ENCODE measurements at places on chromosomes 5 and 9.

GRCh38 chr5:1719860-1720259, 79.8 kb downstream of the MRPL36 start:
- H3K27ac ChIP-seq = no peak overlapping the region
- H3K36me3 ChIP-seq = no peaks in the 10 kb centered on the region
- H3K27me3 ChIP-seq = peaks cover 15% of the 10 kb centered on the region
- H3K4me1 ChIP-seq = no peaks in the 10 kb centered on the region
- no peak overlapping the region for H3K4me3 ChIP-seq
- DNase-seq = no peak

GRCh38 chr5:168796593-168797580, 217.7 kb upstream of the PANK3 start:
- H3K27ac ChIP-seq = no peak overlapping the region
- DNase-seq = no peak
- H3K27me3 ChIP-seq = peaks cover 33% of the 10 kb centered on the region

- peak overlapping the region; percentile 92 for H3K27ac ChIP-seq
- no peak for DNase-seq
- peaks cover 13% of the 10 kb centered on the region for H3K4me1 ChIP-seq
- no peaks in the 10 kb centered on the region for H3K27me3 ChIP-seq
- no peaks in the 10 kb centered on the region for H3K36me3 ChIP-seq
- H3K4me3 ChIP-seq = no peak overlapping the region
These were observed 270.1 kb upstream of the PTGER4 start for GRCh38 chr5:40409601-40410000.

- no peaks in the 10 kb centered on the region for H3K27me3 ChIP-seq
- no peak overlapping the region for H3K4me3 ChIP-seq
- H3K27ac ChIP-seq = no peak overlapping the region
- DNase-seq = no peak
- no peaks in the 10 kb centered on the region for H3K4me1 ChIP-seq
- H3K36me3 ChIP-seq = no peaks in the 10 kb centered on the region
These were observed 62.5 kb downstream of the CFAP95 start for GRCh38 chr9:69882998-69883565.

GRCh38 chr5:55618318-55618717, 83.6 kb upstream of the PLPP1 start:
- H3K36me3 ChIP-seq = no peaks in the 10 kb centered on the region
- DNase-seq = no peak
- no peak overlapping the region for H3K4me3 ChIP-seq
- H3K4me1 ChIP-seq = peaks cover 22% of the 10 kb centered on the region
- H3K27me3 ChIP-seq = no peaks in the 10 kb centered on the region

- H3K36me3 ChIP-seq = no peaks in the 10 kb centered on the region
- H3K27me3 ChIP-seq = peaks cover 3% of the 10 kb centered on the region
- H3K4me3 ChIP-seq = no peak overlapping the region
- H3K27ac ChIP-seq = peak overlapping the region; percentile 66
- no peak for DNase-seq
These were observed 1.0 kb upstream of the MCC start for GRCh38 chr5:113489299-113489698.

- H3K27me3 ChIP-seq = no peaks in the 10 kb centered on the region
- no peaks in the 10 kb centered on the region for H3K36me3 ChIP-seq
- no peaks in the 10 kb centered on the region for H3K4me1 ChIP-seq
- H3K4me3 ChIP-seq = no peak overlapping the region
- DNase-seq = no peak
- H3K27ac ChIP-seq = no peak overlapping the region
These were observed 289.9 kb upstream of the SLC30A5 start for GRCh38 chr5:68803881-68804319.

DNA sequence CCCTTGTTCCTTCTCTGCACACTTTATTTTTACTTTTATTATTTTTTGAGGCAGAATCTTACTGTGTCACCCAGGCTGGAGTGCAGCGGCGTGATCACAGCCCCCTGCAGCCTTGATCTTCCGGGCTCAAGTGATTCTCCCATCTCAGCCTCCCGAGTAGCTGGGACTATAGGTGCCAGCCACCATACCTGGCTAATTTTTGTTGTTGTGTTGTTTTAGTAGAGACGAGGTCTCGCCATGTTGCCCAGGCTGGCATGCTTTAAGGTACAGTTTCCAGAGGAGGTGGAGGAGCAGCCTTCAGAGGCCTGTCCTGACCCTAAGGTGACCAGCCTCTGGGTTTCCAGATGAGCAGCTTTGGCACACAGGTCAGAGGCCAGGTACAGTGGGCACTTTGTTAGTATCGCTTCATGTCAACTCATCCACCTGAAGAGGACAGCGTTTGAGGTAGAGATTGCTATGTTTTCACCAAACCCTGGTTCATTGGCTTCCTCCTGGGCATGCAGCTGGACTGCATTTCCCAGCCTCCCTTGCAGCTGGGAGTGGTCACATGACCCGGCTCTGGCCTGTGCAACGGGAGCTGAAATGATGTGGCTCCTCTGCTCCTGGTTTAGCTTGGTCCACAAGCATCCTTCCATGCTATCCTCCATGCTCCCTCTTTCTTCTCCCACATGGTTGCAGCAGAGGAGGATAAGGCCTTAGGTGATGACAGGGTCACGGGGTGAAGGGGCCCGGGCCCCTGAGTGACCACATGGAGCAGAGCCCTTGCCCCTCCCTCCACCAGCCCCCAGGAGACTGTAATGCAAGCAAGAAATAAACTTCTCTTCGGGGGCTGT, 139.3 kb upstream of the IER5L start:
- H3K4me3 ChIP-seq = no peak overlapping the region
- H3K27ac ChIP-seq = no peak overlapping the region
- no peaks in the 10 kb centered on the region for H3K27me3 ChIP-seq
- DNase-seq = no peak
- no peaks in the 10 kb centered on the region for H3K36me3 ChIP-seq

Data from left lung (tissue), 14 donors.